ENCODE measurements at places on chromosomes 1 and 21. TPM values are rescaled to one million over a fixed set of nuclear protein-coding genes. Genes with fewer than 3 reads are reported as not detected.
A peak's percentile ranks its signal among the peaks of the same experiment; 100 is the strongest.

INAVA gene
- total RNA-seq = 5.0 TPM

DNA sequence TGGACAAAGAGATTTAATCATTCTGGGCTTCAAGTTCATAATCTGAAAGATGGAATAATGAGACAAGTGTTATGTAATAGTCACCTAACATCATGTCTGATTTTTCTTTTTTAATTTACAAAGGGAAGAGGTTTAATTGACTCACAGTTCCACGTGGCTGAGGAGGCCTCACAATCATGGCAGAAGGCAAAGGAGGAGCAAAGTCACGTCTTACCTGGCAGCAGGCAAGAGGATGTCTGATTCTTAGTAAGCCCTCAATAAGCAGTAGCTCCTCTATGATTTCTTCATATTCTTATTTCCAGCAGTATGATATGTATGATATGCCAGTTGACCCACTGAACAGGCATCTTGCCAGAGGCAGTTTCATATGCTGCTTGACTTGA lies 152.7 kb downstream of the S1PR1 start:
- no peaks in the 10 kb centered on the region for H3K27me3 ChIP-seq
- no peak overlapping the region for H3K27ac ChIP-seq
- no peak overlapping the region for H3K4me3 ChIP-seq
- H3K4me1 ChIP-seq = no peaks in the 10 kb centered on the region
- DNase-seq = no peak

SPRR2E gene
- total RNA-seq = not detected

- peaks cover 3% of the 10 kb centered on the region for H3K4me1 ChIP-seq
- H3K27me3 ChIP-seq = no peaks in the 10 kb centered on the region
- H3K27ac ChIP-seq = peak overlapping the region; percentile 55
- H3K4me3 ChIP-seq = peak overlapping the region; percentile 1
- DNase-seq = no peak
Observed at GRCh38 chr21:35720208-35720731, 340.1 kb downstream of the SETD4 start.

- no peak for DNase-seq
- H3K27me3 ChIP-seq = no peaks in the 10 kb centered on the region
- no peak within 1 kb of the TSS for H3K4me3 ChIP-seq
- H3K4me1 ChIP-seq = no peaks in the 10 kb centered on the region
- no peak within 1 kb of the TSS for H3K27ac ChIP-seq
Observed at GRCh38 chr1:196774603-196775002, at the start of gene CFHR3. CFHR3 (plus strand) TSS chr1:196774840; CDS start chr1:196774887, 47 bp downstream.

DNA sequence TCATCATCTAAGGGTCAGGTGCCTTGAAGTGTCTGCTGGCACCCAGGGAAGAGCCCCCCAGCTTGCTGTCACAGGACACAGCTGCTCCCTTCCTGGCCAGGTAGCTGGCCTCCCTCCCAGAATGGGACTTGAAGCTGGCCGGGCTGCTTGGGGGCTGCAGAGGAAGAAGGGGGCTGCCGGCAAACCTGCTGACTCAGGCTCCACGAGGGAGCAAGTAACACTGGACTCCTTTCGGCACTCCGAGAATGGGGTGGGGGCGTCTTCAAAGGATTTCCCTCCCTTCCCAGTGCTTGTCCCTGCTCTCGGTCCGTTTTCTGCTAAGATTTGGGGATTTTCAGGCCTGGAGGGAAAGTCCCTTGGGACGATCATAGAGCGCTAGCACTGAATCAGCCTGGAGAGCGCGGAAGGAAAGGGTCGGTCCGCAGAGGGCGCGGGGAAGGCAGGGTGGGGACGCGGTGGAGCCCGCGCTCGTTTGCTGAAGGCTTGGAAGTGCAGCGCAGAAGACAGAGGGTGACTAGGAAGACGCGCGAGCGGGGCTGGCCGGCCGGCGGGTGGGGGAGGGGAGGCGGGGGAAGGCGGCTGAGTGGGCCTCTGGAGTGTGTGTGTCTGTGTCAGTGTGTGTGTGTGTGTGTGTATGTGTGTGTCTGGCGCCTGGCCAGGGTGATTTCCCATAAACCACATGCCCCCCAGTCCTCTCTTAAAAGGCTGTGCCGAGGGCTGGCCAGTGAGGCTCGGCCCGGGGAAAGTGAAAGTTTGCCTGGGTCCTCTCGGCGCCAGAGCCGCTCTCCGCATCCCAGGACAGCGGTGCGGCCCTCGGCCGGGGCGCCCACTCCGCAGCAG lies at the start of gene CSF1:
Gene CSF1, plus strand, starts transcription at position 727 of the 840 bp plus-strand sequence. CDS start 175 bp downstream, outside the sequence.
- no peaks in the 10 kb centered on the region for H3K4me1 ChIP-seq
- peak; percentile 65 for DNase-seq
- no peaks in the 10 kb centered on the region for H3K27me3 ChIP-seq
- H3K36me3 ChIP-seq = no peaks in the 10 kb centered on the region

HPCAL4 gene
- total RNA-seq = 0.28 TPM

- no peaks in the 10 kb centered on the region for H3K27me3 ChIP-seq
- H3K4me1 ChIP-seq = no peaks in the 10 kb centered on the region
- no peak for DNase-seq
- H3K4me3 ChIP-seq = no peak overlapping the region
- no peak overlapping the region for H3K27ac ChIP-seq
Observed at GRCh38 chr1:2159124-2159523, 35.4 kb downstream of the FAAP20 start.

GRCh38 chr1:71307451-71307850 lies 226.6 kb upstream of the ZRANB2 start:
- peaks cover 3% of the 10 kb centered on the region for H3K4me1 ChIP-seq
- H3K27ac ChIP-seq = no peak overlapping the region
- H3K4me3 ChIP-seq = no peak overlapping the region
- DNase-seq = no peak
- H3K36me3 ChIP-seq = no peaks in the 10 kb centered on the region

HSD3B1 gene
- total RNA-seq = not detected

DNA sequence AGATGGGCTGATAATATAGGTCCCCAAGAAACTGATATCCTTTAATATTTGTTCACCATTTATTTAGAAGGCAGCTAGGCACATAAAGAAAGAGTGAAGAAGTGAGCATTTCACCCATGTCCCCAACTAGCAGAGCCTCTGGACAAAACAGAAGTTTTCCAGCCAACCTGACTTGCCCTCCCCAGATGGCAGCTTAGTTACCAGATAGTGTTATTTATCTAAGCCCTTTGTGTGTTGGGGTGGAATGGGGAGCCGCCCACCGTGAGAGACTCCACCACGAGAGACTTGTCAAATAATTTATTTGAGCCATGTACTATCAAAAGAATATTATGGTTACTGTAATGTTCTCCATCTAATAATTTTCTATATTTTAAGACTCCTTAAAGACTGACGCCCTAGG lies 54.9 kb upstream of the C1orf198 start:
- H3K27me3 ChIP-seq = no peaks in the 10 kb centered on the region
- no peak overlapping the region for H3K27ac ChIP-seq
- no peak for DNase-seq
- H3K36me3 ChIP-seq = no peaks in the 10 kb centered on the region

DNA sequence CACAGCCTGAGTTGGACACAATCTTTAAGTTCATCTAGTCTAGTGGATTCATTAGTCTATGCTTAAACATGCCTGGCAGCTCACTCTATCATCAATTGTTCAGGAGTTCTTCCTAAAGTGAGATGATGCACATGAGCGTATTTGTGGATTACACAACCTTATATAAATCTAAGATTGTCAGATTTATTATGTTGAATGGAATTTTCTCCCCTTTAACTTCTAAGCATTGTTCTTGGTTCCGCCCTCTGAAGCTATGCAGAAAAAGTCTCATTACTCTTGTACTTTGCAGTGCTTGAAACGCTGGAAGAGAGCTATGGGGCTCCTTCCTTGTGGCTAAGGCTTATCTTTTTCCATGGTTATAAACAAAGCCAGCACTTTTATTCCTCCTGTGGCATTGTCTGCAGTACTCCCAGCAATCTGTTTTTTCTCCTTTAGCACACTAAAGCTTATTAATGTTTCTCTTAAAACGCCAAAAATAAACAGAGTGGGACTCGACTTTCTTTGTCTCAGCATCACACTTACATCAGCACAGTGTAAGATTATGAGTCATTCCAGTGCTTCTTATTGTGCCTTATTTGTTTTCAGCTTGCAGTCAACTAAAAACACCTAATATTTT lies 316.8 kb upstream of the CAMK1G start:
- H3K4me3 ChIP-seq = no peak overlapping the region
- no peak overlapping the region for H3K27ac ChIP-seq
- no peaks in the 10 kb centered on the region for H3K4me1 ChIP-seq
- no peaks in the 10 kb centered on the region for H3K27me3 ChIP-seq
- no peaks in the 10 kb centered on the region for H3K36me3 ChIP-seq

GRCh38 chr1:206136241-206136640 lies 19.1 kb upstream of the AVPR1B start:
- H3K4me1 ChIP-seq = no peaks in the 10 kb centered on the region
- H3K27me3 ChIP-seq = no peaks in the 10 kb centered on the region
- H3K4me3 ChIP-seq = no peak overlapping the region
- DNase-seq = no peak
- no peaks in the 10 kb centered on the region for H3K36me3 ChIP-seq

- peaks cover 6% of the 10 kb centered on the region for H3K4me1 ChIP-seq
- H3K36me3 ChIP-seq = no peaks in the 10 kb centered on the region
Observed at GRCh38 chr1:206489980-206490770, 17.2 kb upstream of the RASSF5 start.

DNA sequence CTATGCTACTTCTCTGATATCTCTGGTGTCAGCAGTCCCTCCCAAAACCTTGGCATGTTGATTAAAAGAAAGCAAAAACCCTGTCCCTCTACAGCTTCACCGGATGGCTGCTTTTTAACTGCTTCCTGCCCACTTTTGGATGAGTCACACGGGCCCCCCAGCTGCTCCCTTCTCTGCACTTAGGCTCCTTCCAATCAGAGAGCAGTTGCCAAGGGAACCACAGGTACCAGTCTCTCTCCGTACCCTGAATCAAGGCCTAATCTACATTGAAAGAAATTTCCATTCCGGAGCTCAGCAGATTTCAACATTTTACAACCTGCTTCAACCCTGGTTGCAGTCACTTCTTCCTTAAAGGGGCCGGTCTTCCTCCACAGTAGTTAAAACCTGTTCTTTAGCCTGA lies 70.6 kb upstream of the GJB5 start:
- DNase-seq = no peak
- no peaks in the 10 kb centered on the region for H3K36me3 ChIP-seq
- H3K4me1 ChIP-seq = no peaks in the 10 kb centered on the region
- no peak overlapping the region for H3K27ac ChIP-seq

ROR1 gene
- 18.5 TPM for total RNA-seq

DNA sequence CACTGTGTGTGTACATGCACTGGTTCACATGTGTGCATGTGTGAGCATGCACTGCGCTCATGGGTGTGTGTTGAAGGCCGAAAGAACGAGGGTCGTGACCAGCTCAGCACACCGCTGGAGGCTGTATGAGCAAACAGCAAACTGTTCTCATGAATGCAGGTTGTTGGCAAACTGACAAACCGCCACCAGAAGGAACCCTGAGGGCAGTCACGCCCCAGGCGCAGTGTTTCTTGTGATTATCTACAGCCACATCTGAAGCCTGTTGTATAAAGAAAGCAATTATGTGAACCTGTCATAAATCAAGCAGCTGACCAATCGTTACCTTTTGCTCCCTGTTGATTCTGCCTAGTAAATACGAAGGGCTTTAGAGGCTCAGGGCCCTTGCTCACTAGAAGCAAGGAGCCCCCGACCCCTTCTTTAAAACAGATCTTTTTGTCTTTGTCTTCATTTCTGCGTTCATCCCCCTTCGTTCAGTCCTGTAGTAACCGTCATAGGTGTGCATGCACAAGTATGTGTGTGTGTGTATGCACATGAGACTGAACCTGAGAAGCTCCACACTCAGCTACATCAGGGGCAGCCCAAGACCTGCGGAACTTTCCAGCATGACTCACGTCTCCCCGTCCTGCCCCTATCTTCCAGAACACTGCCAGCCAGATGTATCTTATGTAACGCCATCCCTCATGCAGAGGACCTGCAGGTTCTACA lies 16.8 kb upstream of the RIPK4 start:
- no peaks in the 10 kb centered on the region for H3K36me3 ChIP-seq
- H3K4me1 ChIP-seq = no peaks in the 10 kb centered on the region

DNA sequence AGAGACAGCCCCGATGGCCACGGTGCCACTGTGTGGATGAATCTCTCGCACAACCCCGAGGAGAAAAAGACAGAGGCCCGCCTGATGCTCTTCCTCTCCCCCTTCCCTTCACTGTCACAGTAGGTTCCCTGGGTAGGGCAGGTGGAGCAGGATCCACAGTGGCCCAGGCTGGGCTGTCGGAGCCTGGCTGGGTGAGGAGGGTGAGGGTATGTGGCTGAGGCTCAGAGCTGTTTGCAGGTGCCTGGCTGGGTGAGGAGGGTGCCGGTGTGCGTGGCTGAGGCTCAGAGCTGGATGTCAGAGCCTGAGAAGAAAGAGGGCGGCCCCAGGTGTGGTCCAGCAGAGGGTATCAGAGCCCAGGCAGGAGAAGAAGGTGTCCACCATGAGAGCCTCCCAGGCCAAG lies 2.7 kb downstream of the CFAP74 start:
- no peak overlapping the region for H3K4me3 ChIP-seq
- no peak for DNase-seq
- no peaks in the 10 kb centered on the region for H3K4me1 ChIP-seq
- no peak overlapping the region for H3K27ac ChIP-seq
- H3K36me3 ChIP-seq = no peaks in the 10 kb centered on the region
- H3K27me3 ChIP-seq = no peaks in the 10 kb centered on the region

DNA sequence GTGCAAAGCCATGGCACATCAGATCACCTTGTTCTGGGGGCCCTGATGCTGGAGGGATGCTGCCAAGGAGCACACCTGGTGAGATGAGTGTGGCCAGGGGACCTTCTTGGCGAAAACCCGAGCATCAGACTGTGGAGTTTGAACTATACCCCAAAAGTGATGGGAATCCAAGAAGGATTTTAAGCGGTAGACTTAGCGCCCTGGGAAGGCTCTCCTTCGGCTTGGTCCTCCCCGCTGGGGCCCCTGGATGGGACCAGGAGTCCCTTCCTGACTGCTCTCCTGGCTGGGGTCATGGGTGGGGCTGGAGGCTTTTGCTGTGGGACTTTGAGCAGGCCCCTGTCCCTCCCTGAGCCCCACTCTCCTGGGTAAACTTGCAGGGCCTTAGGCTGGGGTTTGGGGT lies 10.5 kb downstream of the ZNF362 start:
- H3K4me3 ChIP-seq = no peak overlapping the region
- no peak overlapping the region for H3K27ac ChIP-seq
- no peak for DNase-seq

GRCh38 chr1:113452921-113453770 lies 62.8 kb downstream of the MAGI3 start:
- no peak overlapping the region for H3K27ac ChIP-seq
- no peak overlapping the region for H3K4me3 ChIP-seq
- no peaks in the 10 kb centered on the region for H3K36me3 ChIP-seq
- peaks cover 36% of the 10 kb centered on the region for H3K4me1 ChIP-seq
- DNase-seq = no peak

GRCh38 chr1:183414365-183414764 lies 3.8 kb downstream of the NMNAT2 start:
- H3K27ac ChIP-seq = no peak overlapping the region
- DNase-seq = no peak
- H3K27me3 ChIP-seq = peaks cover 24% of the 10 kb centered on the region
- no peaks in the 10 kb centered on the region for H3K36me3 ChIP-seq
- no peak overlapping the region for H3K4me3 ChIP-seq

- no peak overlapping the region for H3K4me3 ChIP-seq
- no peaks in the 10 kb centered on the region for H3K27me3 ChIP-seq
- H3K36me3 ChIP-seq = no peaks in the 10 kb centered on the region
- no peak overlapping the region for H3K27ac ChIP-seq
- no peak for DNase-seq
- H3K4me1 ChIP-seq = peaks cover 9% of the 10 kb centered on the region
Observed at GRCh38 chr1:181131255-181131941, 42.9 kb downstream of the IER5 start.

- no peaks in the 10 kb centered on the region for H3K4me1 ChIP-seq
- H3K27ac ChIP-seq = no peak overlapping the region
- DNase-seq = no peak
- no peaks in the 10 kb centered on the region for H3K27me3 ChIP-seq
- H3K36me3 ChIP-seq = no peaks in the 10 kb centered on the region
Observed at GRCh38 chr21:44886113-44887075, 12.9 kb upstream of the PTTG1IP start.

TMPRSS2 gene
- total RNA-seq = 77.8 TPM

EFNA3 gene
- total RNA-seq = 0.52 TPM

MYBPH gene
- not detected for total RNA-seq

C4BPA gene
- total RNA-seq = 15.4 TPM

C8A gene
- total RNA-seq = 0.08 TPM

Data from pancreas (tissue), 10 donors.